ENCODE measurements at places on chromosomes 2 and 18. TPM values are rescaled to one million over a fixed set of nuclear protein-coding genes. Genes with fewer than 3 reads are reported as not detected.

DNA sequence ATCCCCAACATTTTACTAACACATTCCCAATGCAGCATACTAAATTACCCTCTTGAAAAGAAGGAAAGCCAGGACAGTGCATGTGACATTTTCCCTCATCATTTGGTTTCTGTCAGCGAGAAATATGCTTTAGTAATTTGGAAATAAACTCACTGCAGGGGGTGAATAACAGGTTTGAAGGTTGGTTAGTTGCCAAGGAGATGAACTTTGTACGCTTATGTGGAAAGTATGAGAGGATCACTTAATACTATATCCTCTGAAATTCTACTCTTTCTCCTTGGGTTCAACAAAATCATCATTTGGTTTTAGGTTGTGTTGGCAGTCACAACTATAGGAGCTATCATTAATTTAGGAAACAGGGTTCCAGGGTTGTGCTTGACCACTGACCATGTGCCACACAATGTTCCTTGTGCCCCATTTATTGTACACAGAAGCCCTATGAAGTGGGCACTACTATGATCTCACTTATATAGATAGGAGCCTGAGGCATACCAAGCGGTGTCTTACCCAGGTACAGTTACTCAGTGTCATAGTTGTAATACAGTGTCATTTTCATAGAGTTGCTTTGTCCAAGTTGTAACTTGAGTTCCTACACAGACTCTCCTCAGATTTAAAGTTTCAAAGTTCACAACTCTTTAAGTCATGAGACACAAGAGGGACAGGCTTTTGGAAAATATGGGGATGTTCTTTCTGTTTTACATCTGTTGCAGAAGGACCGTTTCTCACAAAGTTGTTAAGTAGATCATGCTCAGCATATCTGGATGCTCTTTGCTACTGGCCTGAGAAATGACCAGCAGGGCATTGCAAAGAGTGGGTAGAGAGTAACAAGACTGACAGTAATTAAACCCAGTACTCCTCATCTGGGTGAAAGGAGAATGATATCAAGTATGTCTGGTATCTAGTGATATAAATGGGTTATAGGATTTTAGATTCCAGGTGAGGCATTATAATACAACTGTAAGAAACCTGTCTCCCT lies 91.8 kb downstream of the MAP4K4 start:
- no peaks in the 10 kb centered on the region for H3K36me3 ChIP-seq
- H3K4me3 ChIP-seq, result no peak overlapping the region
- no peaks in the 10 kb centered on the region for H3K27me3 ChIP-seq

- no peaks in the 10 kb centered on the region for H3K36me3 ChIP-seq
- no peaks in the 10 kb centered on the region for H3K4me1 ChIP-seq
- no peaks in the 10 kb centered on the region for H3K27me3 ChIP-seq
- H3K4me3 ChIP-seq, result no peak overlapping the region
- no peak for DNase-seq
Observed at GRCh38 chr2:186995092-186995491, 146.1 kb upstream of the ZSWIM2 start.

The CDH7 gene
- polyA plus RNA-seq, result under 0.01 TPM

The SLC9A2 gene
- polyA plus RNA-seq, result 2.4 TPM

- H3K4me3 ChIP-seq, result peak overlapping the region; percentile 38
- H3K27me3 ChIP-seq, result no peaks in the 10 kb centered on the region
- peaks cover 74% of the 10 kb centered on the region for H3K4me1 ChIP-seq
Observed at GRCh38 chr2:69576880-69577279, 66.7 kb downstream of the AAK1 start.

GRCh38 chr2:196284866-196285557 lies 113.6 kb upstream of the STK17B start:
- H3K27ac ChIP-seq, result no peak overlapping the region
- no peaks in the 10 kb centered on the region for H3K36me3 ChIP-seq
- H3K27me3 ChIP-seq, result no peaks in the 10 kb centered on the region
- H3K4me1 ChIP-seq, result peaks cover 7% of the 10 kb centered on the region

GRCh38 chr2:149832324-149832723 lies 244.7 kb upstream of the MMADHC start:
- DNase-seq, result no peak
- H3K4me1 ChIP-seq, result no peaks in the 10 kb centered on the region

GRCh38 chr18:24561369-24561965 lies 101.0 kb downstream of the HRH4 start:
- H3K4me1 ChIP-seq, result no peaks in the 10 kb centered on the region
- H3K27ac ChIP-seq, result no peak overlapping the region
- no peaks in the 10 kb centered on the region for H3K36me3 ChIP-seq
- no peak for DNase-seq
- no peaks in the 10 kb centered on the region for H3K27me3 ChIP-seq

The KCNG2 gene
- 0.29 TPM for polyA plus RNA-seq

GRCh38 chr2:135190799-135191198 lies 138.7 kb downstream of the RAB3GAP1 start:
- H3K36me3 ChIP-seq, result no peaks in the 10 kb centered on the region
- no peak for DNase-seq
- H3K27ac ChIP-seq, result no peak overlapping the region

The KCNF1 gene
- polyA plus RNA-seq, result 0.07 TPM

The C2orf92 gene
- 0.89 TPM for polyA plus RNA-seq
